GM19239 (cell line): ENCODE measurements at places on chromosomes 6 and 20.

GRCh38 chr20:44217342-44218092, 6.9 kb upstream of the OSER1 start:
- DNase-seq: no peak

DNA sequence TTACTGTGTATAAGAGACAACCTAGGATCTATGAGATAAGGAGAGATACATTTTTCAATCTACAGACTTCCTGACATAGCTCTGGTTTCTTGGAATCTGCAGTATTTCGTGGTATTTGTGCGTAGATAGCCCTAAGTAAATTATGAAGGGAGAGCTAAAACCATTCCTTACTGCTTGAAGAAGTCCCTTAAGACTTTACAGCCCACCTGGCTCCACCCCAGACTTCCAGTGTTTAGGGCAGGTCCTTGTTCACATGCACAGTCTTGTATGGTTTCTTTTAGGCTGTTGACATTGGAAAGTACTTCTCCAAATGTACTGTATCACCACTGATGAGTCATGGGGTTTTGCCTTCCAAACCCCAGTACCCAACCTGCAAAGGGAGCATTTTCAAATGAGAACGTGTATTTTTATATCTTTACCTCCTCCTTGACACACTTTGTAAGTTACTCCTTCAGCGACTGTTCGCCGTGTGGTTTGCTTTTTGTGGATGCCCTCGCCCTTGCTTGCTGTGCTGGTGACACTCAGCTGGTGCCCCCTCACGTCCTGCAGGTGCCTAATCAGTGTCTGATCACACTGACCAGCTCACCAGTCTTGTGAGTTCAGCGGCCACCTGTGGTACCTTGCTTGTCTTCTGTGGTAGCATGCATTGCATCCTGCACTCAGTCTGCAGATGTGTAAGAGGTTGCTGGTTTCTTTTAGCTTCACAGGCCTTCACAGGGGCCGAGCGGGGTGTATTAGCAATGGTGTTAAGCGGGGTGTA, 73.3 kb downstream of the IGF2R start:
- no peak for DNase-seq

DNA sequence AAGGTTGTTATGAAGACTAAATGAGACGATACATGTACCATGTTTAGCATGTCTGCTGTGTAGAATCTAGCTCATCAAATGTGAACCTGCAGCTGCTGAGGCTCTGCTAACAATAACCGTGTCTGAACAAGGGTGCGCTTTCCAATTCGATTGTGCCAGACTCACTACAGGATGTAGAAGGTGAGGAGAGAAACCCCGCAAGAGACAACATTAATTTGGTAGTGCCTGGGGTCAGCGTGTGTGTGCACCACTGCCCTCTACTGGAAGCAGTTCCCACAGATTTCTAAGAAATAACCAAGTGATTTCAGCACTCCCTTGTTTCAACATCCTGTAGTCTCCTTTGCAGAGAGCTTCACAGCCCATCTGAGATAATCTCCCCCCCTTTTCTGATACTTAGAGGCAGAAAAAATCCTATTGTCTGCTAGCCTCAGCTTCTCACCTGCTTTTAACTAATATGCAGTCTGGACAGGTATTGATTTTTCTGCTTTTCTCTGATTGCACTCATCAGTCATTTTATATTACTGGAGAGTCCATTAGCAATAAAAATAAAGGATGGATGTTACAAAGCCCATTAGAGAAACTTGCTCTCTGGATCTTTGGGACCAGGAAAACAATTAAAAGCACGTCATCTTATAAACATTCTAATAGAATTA, 96.7 kb upstream of the BACH2 start:
- peak; percentile 15 for DNase-seq

GRCh38 chr6:89047473-89047872, 33.1 kb upstream of the PNRC1 start:
- DNase-seq: no peak

DNA sequence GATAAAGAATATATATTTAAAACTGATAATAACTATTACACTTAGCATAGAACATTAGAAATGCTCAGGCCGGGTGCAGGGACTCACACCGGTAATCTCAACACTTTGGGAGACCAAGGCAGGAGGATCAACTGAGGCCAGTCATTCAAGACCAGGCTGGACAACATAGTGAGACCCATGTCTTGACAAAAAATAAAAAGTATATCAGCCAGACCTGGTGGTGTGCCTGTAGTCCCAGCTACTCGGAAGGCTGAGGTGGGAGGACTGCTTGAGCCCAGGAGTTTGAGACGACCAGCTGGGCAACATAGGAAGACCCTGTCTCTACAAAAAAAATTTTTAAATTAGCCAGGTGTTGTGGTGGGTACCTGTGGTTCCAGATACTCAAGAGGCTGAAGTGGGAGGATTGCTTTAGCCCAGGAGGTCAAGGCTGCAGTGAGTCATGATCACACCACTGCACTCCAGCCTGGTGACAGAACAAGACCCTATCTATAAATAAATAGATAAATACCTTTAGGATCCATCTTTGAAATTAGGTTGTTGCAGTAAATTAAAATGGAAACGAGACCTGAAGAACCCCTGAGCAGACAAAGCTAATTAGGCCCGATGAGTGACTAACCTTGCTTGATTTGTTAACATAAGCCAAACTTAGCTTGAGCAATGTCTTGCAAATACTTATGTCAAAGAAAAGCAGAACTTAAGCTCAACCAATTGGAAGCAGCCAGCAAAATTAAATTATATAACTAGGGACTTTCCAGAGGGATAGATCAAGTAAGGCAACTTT, 75.8 kb upstream of the E2F3 start:
- no peak for DNase-seq

DNA sequence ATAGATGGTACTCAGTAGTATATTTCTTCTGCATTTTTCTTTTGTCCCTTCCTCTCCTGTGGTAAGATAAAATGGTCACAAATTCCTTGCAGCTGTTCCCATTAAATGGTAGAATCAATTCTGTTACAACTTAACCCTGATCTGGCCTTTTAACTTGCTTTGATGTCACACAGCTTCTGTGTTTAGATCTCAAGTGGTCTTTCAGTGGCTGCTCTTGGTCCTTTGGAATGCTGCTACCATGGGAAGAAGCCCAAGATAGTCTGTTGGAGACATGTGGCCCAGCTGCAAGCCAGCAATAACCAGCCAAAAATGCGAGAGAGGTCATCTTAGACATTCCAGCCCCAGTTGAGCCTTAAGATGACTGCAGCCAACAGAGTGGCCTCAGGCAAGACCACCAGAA, 429.7 kb downstream of the KIF16B start:
- DNase-seq: no peak

- DNase-seq: no peak
Measured at GRCh38 chr6:138454981-138455706, 44.1 kb downstream of the NHSL1 start.
